ENCODE measurements at places on chromosomes 5 and 9.
A peak's percentile ranks its signal among the peaks of the same experiment; 100 is the strongest.

- no peak overlapping the region for H3K4me3 ChIP-seq
- no peaks in the 10 kb centered on the region for H3K27me3 ChIP-seq
Observed at GRCh38 chr9:110703669-110704068, 35.1 kb downstream of the MUSK start.

GRCh38 chr9:108290839-108291585, 564.8 kb downstream of the ACTL7B start:
- no peak overlapping the region for H3K27ac ChIP-seq
- H3K4me3 ChIP-seq, result no peak overlapping the region
- H3K36me3 ChIP-seq, result no peaks in the 10 kb centered on the region
- no peaks in the 10 kb centered on the region for H3K4me1 ChIP-seq
- no peak for DNase-seq

DNA sequence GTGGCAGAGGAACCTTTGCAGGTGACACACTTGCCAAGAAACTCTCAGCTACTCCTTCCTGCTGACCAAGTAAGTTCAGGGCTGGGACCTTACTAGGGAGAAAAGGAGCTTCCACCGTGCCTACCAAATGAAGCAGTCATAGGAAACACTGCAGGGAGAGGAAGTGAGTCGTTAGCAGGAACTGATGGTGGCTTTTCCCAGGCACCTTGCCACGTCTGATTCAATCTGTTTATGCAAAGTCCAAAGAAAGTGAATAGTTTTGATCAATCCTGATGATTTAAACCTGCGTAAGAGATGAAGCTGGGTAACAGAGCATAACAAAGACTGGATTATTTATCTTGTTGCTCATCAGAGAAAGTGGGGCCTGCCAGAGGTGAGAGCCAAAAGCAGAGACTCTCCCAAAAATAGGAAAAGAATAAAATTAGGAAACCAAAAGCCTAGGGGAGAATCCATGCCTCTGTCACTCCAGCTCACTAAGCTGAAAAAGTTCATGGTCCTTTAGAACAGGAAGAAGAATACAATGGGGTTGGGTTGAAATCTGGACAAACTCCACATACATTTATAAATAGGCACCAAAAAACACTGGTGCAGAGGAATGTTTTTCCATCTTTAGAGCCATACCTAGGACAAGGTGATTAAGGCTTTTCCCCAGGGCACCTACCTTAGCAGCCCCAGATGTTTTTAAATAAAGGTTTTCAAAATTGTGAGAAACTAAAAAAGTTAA, 9.3 kb upstream of the PFDN1 start:
- H3K27ac ChIP-seq, result no peak overlapping the region
- H3K36me3 ChIP-seq, result no peaks in the 10 kb centered on the region
- H3K4me1 ChIP-seq, result no peaks in the 10 kb centered on the region
- no peak overlapping the region for H3K4me3 ChIP-seq

DNA sequence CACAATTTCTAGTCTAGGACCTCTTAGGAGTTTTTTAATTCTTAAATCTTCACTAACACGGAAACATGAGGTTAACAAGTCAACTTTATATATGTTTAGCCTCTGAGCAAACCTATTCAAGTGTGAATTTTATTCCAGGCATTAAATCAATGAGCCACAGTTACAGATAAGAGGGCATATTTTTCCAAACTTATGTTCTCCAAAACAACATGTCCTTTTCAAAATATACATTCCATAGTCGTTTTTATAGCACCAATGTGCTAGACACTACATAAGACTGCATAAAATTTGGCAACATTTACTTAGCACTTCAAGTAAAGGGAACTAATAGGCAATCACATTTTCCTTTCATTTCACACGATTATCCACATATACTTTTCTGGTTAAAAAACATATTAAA, 6.5 kb downstream of the TMEM245 start:
- H3K4me3 ChIP-seq, result no peak overlapping the region
- H3K27me3 ChIP-seq, result no peaks in the 10 kb centered on the region
- no peak overlapping the region for H3K27ac ChIP-seq
- peaks cover 44% of the 10 kb centered on the region for H3K4me1 ChIP-seq

GRCh38 chr5:178434851-178435250, 155.3 kb downstream of the COL23A1 start:
- H3K4me1 ChIP-seq, result no peaks in the 10 kb centered on the region
- no peak overlapping the region for H3K27ac ChIP-seq
- no peak overlapping the region for H3K4me3 ChIP-seq
- H3K36me3 ChIP-seq, result no peaks in the 10 kb centered on the region

GRCh38 chr5:42656651-42657015, 100.0 kb upstream of the CCDC152 start:
- H3K4me1 ChIP-seq, result no peaks in the 10 kb centered on the region
- no peak overlapping the region for H3K27ac ChIP-seq
- no peak overlapping the region for H3K4me3 ChIP-seq
- no peak for DNase-seq
- no peaks in the 10 kb centered on the region for H3K36me3 ChIP-seq

DNA sequence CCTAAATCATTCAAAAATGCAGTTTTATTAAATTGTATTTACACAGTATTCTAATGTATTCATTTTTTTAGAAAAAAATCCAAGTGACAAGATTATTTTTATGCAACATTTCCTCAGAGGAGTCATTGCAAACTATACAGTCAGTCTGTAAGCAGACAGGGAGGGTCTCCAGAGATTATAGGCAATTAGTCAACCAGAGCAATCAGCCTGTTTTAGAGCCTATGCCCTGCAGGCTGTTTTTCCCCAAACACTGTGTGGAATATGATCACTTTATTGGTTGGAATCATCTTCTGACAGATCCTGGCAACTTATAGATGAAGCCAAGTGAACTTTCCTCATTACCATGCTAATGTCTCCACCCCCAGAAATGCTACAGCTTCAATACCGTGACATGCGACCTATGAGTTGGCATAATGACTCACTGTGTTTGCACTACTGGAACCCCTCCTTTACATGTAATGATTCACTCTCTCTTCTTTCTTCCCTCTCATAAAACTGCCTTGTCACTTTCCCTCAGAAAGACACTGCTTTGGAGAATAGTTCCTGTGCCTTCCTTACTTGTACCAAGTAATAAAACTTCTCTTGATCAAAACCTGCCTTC, 577.7 kb upstream of the FTMT start:
- no peak overlapping the region for H3K4me3 ChIP-seq
- no peaks in the 10 kb centered on the region for H3K27me3 ChIP-seq
- no peak for DNase-seq
- no peaks in the 10 kb centered on the region for H3K4me1 ChIP-seq
- no peak overlapping the region for H3K27ac ChIP-seq
- H3K36me3 ChIP-seq, result no peaks in the 10 kb centered on the region

DNA sequence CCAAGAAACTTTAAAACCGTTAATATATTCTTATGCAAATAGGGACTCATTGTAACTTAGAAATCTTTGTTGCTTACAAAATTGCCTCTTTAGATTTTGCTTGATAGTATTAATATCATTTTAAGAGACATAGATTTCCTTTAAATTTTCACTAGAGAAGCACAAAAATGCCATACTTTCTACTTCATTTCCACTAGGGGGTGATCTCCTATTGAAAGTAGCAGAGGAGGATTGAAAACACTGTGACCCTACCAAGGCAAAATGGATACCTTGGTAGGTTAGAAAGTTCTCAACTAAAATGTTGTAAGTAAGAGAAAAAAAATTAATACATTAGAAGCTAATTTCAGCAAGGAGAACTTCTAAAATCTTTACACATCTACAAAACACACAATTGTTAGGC, 204.9 kb downstream of the CHSY3 start:
- H3K27ac ChIP-seq, result no peak overlapping the region
- no peaks in the 10 kb centered on the region for H3K27me3 ChIP-seq
- no peak for DNase-seq
- no peak overlapping the region for H3K4me3 ChIP-seq
- H3K4me1 ChIP-seq, result no peaks in the 10 kb centered on the region

- no peak for DNase-seq
- no peak overlapping the region for H3K4me3 ChIP-seq
- no peaks in the 10 kb centered on the region for H3K4me1 ChIP-seq
- H3K27me3 ChIP-seq, result no peaks in the 10 kb centered on the region
Observed at GRCh38 chr5:160287378-160288051, 24.8 kb downstream of the CCNJL start.

GRCh38 chr9:2234371-2234893, 219.3 kb downstream of the SMARCA2 start:
- no peak overlapping the region for H3K27ac ChIP-seq

GRCh38 chr5:95816776-95817175, 5.8 kb downstream of the GLRX start:
- H3K27ac ChIP-seq, result peak overlapping the region; percentile 75
- H3K4me3 ChIP-seq, result peak overlapping the region; percentile 42
- H3K36me3 ChIP-seq, result peaks cover 30% of the 10 kb centered on the region
- H3K4me1 ChIP-seq, result peaks cover 51% of the 10 kb centered on the region
- no peak for DNase-seq
- H3K27me3 ChIP-seq, result no peaks in the 10 kb centered on the region

DNA sequence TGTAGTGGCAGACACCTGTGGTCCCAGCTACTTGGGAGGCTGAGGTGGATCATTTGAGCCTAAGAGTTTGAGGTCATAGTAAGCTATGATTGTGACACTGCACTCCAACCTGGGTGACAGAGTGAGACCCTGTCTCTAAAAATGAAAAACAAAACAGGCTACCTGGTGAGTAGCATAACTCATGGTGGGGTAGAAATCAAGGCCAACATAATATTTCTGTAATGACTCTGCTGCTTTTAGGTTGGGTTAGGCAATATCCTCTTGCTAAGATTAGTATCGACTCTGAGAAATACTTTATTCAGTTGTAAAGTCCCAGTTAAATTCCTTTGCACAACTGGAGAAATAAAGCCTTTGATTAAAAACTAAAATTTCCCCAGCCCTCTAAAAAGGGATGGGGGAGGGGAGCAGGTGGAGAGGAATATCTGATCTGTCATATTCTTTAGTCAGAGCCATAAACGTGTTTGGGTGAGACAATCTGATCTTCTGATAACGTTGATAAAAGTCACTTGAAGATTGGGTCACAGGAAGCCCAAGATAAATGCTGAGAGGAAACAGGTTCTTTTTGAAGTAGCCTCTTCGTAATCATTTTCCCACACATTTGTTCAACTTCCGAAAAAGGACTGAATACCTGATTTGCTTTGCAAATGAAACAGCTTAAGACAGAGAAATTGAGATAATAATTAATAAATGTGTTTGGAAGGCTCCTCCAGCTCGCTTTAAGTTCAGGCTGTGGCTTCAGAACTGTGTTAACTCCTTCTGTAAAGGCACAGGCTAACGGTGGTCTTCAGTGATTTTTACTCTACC, 14.9 kb downstream of the IL4 start:
- H3K4me3 ChIP-seq, result no peak overlapping the region
- H3K27me3 ChIP-seq, result no peaks in the 10 kb centered on the region
- peak overlapping the region; percentile 53 for H3K27ac ChIP-seq
- peaks cover 16% of the 10 kb centered on the region for H3K4me1 ChIP-seq
- H3K36me3 ChIP-seq, result no peaks in the 10 kb centered on the region
- DNase-seq, result no peak

DNA sequence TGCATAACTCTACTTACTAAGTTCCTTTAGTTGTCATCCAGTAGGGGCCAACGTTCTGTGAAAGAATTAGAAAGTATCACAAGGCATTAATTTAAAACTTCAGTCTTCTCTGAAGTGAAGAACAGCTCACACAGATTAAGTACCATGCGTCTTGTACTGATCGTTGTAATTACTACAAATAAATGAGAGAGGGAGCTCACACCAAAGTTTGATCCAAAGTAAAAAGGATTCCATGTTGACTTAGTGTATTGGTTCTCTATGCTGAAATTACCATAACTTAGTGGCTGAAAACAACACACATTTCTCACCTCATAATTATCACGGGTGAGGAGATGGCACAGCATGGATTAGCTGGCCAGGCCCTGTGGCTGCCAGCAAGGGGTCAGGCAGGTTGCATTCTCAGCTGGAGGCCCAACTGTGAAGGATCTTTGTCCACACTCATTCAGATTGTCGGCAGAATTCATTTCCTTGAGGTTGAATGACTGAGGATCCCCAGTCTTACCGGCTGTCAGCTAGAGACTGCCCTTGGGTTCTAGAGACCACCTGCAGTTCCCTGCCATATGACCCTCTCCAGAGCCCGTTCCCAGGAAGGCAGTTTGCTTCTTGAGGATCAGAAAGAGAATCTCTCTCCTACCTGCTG, 169.1 kb downstream of the YTHDC2 start:
- no peak for DNase-seq
- no peak overlapping the region for H3K27ac ChIP-seq
- no peaks in the 10 kb centered on the region for H3K36me3 ChIP-seq
- H3K4me1 ChIP-seq, result no peaks in the 10 kb centered on the region
- H3K4me3 ChIP-seq, result no peak overlapping the region
- H3K27me3 ChIP-seq, result no peaks in the 10 kb centered on the region

- no peaks in the 10 kb centered on the region for H3K27me3 ChIP-seq
- H3K4me1 ChIP-seq, result no peaks in the 10 kb centered on the region
- no peak overlapping the region for H3K27ac ChIP-seq
- no peaks in the 10 kb centered on the region for H3K36me3 ChIP-seq
Observed at GRCh38 chr5:163350083-163350482, 87.3 kb upstream of the CCNG1 start.

DNA sequence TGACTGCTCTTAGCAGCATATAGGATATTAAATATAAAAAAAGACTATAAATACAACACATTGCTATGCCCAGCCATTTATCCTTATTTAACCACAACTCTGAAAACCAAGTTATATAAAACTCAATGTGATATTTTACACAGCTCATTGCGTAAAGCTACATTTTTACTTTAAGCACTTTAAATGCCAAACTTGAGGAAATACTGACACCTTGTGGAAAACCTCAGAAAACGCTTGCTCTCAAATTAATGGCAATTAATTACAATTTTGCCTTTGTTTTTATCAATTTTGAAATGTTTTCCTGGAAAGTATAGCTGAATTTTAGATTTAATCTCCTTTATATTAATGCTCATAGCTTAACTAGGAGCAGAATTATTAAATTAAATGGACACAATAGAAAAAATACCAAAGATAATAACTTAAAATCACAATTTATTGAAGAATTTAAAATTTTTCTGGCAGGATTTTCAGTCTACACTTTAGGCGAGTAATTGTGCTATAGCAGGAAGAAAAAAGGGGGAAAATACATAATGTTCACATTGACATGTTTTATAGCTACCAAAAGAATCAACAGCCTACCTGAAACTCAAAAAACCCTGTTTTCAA, 25.2 kb upstream of the PLAC8L1 start:
- H3K36me3 ChIP-seq, result peaks cover 67% of the 10 kb centered on the region
- H3K27me3 ChIP-seq, result no peaks in the 10 kb centered on the region
- H3K27ac ChIP-seq, result no peak overlapping the region

GRCh38 chr5:172445866-172446265, 8.5 kb downstream of the SH3PXD2B start:
- DNase-seq, result no peak
- no peak overlapping the region for H3K27ac ChIP-seq
- H3K36me3 ChIP-seq, result no peaks in the 10 kb centered on the region
- H3K4me3 ChIP-seq, result no peak overlapping the region

- H3K4me3 ChIP-seq, result no peak overlapping the region
- no peaks in the 10 kb centered on the region for H3K36me3 ChIP-seq
- no peaks in the 10 kb centered on the region for H3K27me3 ChIP-seq
Observed at GRCh38 chr5:59483971-59484472, 409.5 kb downstream of the PDE4D start.
